ENCODE measurements at places on chromosomes 3 and 15.

- no peak for DNase-seq
Observed at GRCh38 chr15:45201557-45201859, 13.7 kb upstream of the SHF start.

- DNase-seq, result no peak
Observed at GRCh38 chr3:133476971-133477375, 77.1 kb downstream of the BFSP2 start.

- DNase-seq, result no peak
Observed at GRCh38 chr3:23185861-23186260, 17.3 kb upstream of the UBE2E2 start.

DNA sequence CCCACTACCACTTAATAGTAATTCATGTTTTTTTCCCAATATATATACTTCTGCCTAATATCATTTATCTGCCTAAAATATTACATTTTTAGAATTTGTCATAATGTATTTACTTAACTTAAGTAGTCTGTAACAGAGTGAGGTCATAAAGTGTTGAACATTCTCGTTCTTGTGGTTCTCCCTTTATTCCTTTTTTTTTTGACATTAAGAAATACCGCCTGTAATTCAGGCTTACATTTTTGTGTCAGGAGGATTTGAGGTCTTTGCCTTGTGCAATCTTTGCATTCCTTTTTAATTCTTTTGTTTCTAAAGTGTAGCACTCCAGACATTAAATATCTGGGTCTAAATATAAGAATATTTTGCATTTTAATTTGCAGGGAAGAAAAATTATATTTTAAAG lies 315.4 kb downstream of the PTPRG start:
- DNase-seq, result no peak

GRCh38 chr3:108388136-108389132 lies 92.1 kb downstream of the HHLA2 start:
- DNase-seq, result no peak

DNA sequence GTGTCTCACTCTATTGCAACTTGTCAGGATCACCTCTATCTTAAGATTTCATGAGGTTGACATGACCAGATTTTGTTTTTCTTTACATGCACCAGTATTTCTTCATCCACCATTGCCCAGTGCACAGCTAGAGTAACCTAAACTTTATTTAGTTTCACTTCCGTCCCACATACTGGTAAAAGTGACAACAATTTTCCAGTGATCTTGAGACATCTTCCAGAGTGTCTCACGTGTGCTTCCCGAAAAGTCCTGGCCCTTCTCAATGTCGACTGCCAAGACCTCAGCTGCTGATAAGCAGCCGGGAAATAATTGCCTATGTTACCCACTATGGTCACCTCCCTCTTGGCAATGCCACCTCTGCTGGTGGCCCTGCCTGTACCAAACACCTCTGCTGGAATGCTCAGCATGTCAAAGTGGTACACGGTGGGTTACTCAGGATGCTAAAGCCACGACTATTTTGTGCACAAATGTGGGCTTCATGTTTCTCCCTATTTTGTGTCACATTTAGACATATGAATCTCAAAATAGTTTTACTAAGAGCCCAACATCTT lies 379.7 kb upstream of the TGFBR2 start:
- no peak for DNase-seq

DNA sequence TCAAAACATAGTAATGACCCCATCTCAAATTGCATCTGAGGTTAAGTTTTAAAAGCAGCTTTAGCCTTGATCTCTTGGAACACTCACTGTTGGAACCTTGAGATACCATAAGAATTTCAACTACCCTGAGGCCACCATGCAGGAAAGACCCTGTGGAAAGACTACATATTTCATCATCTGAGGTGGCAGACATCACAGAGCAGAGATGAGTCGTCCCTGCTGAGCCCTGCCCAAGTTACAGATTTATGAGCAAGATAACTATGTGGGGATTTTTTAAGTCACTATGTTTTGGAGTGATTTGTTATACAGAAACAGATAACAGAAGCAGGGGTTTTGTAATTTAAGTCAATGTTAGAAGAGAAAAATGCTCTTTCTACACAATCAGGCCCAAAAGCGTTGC lies 168.4 kb downstream of the STAC start:
- DNase-seq, result no peak

DNA sequence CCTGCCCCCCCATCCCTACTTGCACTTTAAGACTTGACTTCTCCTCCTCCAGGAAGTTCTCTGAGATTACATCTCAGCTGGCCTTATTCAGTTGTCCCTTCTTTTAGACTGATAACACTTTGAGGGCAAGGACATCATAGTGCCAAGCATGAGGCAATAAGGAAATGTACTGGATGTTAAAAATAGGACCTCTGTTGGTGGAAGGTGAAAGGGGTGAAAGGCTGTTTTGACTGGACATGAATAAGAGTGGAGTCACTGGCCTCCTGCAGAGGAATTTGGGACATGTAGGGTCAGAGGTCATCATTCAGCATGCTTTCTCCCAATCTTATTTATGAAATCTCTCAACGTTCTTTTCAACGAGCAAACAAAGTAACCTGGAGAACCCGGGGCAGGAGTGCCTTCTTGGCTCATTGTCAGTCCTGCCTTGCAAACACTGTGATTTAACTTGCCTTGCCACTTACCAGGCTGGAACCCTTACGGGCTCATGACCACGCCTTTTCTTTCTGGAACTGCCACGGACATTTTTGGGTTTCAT lies 38.6 kb downstream of the TRIM71 start:
- no peak for DNase-seq

GRCh38 chr3:172260381-172260780 lies 187.9 kb downstream of the GHSR start:
- DNase-seq, result no peak

DNA sequence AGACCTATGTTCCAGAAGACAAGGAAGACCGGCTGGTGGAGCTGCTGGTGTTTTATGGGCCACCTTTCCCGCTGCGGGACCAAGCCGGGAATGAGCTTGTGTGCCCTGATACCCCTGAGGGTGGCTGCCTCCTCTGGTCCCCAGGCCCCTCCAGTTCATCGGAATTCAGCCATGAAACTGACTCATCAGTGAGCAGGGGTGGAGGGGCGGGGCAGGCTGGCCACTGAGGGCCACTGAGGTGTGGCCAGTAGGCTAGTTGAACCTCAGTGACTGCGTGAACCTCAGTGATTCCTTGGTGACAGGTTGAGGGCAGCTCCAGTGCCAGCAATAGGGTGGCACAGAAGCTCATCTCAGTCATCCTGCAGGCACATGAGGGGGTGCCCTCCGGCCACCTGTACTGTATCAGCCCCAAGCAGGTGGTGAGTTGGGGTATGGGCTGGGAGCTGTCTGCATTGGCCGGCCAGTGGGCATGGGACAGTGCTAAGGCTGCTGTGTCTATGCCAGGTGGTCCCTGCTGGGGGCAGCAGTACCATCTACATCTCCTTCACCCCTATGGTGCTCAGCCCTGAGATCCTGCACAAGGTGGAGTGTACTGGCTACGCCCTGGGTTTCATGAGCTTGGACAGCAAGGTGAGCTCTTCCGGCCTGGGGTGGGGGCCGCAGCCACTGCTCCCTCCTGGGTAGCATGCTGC lies 20.3 kb downstream of the ACAA1 start:
- DNase-seq, result peak; percentile 16

GRCh38 chr3:25593001-25593400 lies 71.7 kb downstream of the TOP2B start:
- DNase-seq, result no peak

- peak; percentile 83 for DNase-seq
Observed at GRCh38 chr3:182713743-182714517, 79.4 kb upstream of the ATP11B start.

- peak; percentile 23 for DNase-seq
Observed at GRCh38 chr3:13141991-13142412, 68.8 kb upstream of the IQSEC1 start.

DNA sequence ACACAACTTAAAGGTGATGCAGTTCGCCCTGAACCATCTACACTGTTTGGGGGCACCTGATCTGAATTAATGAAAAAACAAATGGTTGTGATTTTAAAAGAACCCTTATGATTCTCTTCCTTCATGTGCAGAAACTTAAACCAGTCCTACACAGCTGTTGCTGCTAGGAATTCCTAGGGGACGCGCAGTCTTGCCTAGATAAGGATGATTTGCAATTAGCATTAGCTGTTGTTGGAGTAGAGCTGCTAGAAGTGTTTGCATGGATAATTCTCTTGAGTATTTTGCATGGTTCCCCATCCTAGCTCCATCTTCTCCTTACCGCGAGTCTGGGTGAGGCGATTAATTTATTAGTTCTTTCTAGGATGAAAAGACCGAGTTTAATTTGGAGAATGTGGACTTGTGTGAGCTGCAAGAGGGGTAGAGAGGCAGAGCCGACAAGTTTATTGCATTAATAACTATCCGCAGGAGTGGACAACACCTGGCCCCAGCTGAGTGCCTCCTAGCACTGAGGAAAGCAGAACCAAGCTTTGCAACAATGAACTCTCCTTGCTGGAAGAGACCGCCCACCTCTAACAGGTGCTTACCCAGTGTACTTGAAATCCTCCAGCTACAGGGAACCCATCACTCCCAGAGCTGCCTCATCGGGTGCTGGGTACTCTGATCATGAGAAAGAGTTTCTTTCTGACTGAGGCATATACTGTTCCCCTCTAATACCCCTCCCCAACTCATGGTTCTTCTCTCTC lies 75.0 kb upstream of the WNT7A start:
- DNase-seq, result no peak

GRCh38 chr3:182172534-182172933 lies 460.8 kb downstream of the SOX2 start:
- no peak for DNase-seq

DNA sequence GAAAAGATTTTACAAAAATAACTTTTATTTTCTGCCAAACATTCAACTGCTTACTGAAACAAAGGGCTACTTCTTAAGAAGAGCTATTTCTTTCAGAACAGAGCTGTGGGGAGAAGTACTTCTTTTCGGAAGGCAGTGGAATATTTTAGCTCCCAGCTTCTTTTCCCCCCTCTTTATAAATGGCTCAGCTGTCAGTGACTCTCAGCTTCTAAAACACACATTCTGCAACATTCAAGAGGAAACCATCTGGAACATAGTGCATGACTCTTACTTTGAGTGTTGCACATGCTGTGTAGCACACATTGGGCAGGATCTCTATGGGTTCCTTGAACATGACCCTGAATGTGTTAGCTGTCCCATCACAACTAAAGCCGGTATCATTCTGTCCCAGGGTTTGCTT lies 7.0 kb upstream of the C15orf40 start:
- DNase-seq, result no peak

GRCh38 chr15:72423256-72423655 lies 25.2 kb downstream of the TMEM202 start:
- no peak for DNase-seq

GRCh38 chr3:5489536-5489935 lies 302.0 kb downstream of the EDEM1 start:
- DNase-seq, result no peak

DNA sequence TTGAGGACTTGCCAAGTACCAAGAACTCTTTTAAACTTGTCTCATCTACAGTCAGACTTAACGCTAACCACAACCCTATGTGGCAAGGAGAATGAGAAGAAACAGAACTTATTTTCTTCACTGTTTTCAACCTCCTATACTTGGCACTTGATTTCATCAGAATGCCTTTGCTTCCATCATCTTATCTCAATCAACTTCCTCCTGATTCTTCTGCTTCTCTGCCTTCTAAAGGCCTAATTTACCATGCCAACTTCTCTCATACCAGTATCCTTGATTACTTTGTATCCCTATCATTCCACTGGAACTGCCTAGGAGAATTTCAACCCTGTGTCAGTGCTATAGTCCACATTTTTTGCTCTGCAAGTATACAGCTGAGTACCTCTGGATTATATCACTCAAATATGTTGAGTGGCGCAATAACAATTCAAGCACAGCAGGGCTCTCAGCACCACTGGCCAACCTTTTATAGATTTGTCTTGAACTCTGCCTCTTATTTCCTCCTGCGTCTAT lies 413.6 kb downstream of the ROBO1 start:
- no peak for DNase-seq

DNA sequence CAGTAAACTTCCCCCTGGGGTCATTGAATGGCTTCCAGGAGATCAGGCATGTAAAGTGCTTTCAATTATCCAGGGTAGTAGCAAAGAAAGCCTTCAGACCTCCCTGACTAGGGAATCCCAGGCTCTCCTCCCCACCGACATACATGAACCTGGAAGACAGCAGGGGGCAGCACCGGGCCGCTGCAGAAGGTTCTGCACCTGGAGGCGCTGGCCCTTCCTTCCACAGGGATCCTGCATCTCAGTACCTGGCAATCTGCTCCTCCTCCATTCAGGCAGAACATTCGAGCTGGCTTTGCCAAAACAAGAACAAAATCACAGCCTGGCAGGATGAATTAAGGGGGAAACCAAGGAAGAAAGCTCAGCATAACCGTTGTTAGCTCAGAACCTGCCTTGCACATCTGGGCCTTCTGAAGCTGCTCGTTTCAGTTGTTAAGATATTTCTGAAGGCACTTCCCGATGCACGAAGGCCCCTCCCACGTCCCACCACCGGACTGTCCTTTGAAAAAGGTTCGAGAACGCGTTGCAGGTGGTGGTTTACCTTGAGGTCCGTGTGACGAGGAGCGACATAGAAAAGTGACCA lies 237.7 kb downstream of the SLCO3A1 start:
- DNase-seq, result peak; percentile 61

DNA sequence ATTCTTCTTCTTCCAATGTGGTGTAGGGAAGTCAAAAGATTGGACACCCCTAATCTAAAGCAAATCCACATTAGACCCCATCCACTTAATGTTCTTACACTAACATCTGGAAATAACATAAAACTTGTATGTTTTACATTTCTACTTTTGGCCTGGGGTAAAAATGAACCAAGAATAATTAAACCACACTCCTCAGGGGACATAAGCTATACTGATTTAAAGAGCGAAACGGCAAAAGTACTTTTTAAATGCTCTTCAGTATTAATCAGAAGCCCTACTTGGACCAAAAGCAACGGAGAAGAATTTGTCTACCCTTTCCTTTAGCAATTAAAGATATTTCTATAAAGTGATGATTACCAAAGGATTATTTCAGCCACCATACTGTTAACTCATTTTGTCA lies 123.9 kb downstream of the TMCC1 start:
- DNase-seq, result no peak

DNA sequence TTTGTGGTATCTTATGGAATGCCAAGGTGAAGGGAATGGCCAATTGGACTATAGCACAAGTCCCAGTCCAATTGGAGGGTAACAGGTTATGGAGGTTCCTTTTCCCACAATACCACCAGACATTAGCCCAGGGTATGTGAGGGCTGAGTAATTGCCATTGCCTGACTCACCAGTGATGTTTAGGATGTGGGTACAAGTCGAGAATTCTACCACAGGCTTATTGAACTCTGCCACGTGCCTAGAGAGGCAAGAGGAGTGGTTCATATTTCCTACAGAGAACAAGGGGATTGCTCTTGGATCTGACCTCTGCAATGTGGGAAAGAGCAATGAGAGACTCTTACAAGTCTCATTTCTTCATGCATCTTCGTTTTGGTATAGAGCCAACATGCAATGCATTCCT lies 85.0 kb upstream of the XCR1 start:
- no peak for DNase-seq

GRCh38 chr3:139846729-139847128 lies 88.3 kb upstream of the CLSTN2 start:
- DNase-seq, result no peak

GRCh38 chr3:136546720-136547119 lies 205.5 kb downstream of the STAG1 start:
- peak; percentile 23 for DNase-seq

All from SK-MEL-5 (cell line).